ENCODE measurements at places on chromosomes 16 and 17.

GRCh38 chr16:24049113-24049512 is 207.0 kb upstream of the CACNG3 start:
- DNase-seq, result no peak

GRCh38 chr16:16144416-16144815 is 78.9 kb downstream of the ABCC6 start:
- no peak for DNase-seq

- peak; percentile 24 for DNase-seq
Measured at GRCh38 chr16:76583466-76583865, 306.3 kb downstream of the CNTNAP4 start.

DNA sequence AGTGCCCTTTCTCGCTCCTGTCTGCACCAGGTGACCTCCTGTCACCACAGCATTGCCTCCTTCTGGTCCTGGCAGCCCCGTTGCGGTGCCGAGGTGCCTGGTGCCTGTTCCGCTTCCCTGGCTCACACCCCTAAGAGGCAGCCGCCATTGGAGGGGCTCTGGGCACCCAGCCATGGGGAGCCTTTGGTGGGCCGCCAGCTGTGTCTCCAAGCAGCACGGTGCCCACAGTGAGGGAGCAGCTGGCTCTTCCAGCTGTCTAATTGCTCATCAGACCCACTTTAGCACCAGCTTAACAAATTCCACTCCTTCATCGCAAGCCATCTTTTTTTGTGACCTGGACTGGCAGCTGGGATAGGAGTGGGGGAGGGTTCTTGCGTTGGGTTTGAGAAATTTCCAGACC is 276.1 kb downstream of the SNX29 start:
- DNase-seq, result no peak

DNA sequence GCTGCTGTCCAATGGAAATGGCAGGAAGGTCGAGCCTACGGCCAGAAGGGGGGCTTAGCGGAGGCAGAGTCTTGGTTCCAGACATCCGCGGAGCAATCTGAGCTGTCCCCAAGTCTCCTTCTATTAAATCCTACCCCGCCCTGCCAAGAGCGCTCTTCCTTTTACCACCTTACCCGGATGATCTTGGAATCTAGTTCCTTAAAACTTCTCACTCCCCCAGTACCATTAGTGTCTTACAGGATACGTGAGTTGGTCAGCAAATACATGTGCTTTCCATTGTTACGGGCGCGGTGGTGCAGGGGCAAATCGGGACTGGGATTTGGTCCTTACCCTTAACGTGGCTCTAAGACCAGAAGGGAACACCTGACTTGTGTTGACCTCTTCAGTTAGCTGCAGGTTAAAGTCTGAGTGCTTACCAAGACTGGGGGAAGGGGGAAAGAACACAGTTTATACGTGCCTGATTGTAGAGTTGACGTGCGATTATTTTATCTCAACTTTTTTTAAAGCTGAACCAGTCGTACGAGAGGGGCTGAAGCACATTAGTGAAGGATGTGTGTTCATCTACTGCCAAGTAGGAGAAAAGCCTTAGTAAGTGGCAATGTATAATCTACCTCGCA is 495 bp downstream of the TXNDC17 start:
- no peak for DNase-seq

DNA sequence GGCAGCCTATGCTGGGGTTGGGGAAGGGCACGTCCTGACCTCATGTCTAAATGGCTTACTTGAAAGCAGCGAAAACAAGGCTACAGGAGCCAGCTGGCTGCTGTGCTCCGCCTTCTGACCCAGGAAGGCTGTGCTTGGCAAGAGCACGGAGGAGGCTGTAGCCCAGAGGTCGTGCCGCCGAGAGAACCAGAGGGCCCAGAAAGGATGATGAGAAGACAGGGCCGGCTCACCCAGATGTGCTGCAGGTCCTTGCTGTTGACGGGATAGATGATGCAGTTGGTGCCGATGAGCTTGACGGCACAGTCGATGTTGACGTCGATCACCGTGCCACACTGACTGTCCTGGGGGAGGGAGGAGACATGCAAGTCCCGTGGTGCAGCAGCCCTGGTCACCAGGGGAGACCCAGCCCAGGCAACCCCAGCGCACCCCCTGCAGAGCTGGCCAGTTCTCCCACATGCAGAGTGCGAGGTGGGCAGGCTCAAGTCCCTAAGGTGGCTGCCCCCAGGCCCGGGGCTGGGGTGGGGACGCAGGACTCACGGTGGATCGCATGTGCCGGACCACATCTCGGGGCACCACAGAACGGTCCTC is 20.7 kb downstream of the SPHK1 start:
- no peak for DNase-seq

DNA sequence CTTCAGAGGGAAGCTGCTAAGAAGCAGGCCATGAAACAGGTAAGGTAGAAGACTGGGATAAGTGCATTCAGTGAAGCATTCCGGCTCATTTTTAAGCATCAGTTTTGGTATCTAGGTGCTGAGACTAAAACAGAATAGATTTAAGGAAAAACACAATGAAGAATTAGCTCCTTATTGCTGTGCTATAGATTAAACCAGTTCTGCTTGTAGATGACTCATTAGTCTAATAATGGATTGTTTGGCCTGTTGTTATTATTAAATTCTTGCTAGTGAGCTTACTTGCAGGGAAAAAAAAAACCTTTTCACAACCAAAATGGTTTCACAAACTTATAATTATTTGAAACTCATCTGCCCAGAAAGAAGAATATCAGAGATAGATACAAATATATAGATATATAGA is 55.9 kb downstream of the NSRP1 start:
- no peak for DNase-seq

- no peak for DNase-seq
Measured at GRCh38 chr16:88208112-88208511, 174.6 kb upstream of the ZNF469 start.

- no peak for DNase-seq
Measured at GRCh38 chr16:57140931-57141668, 44.7 kb downstream of the PSME3IP1 start.

- DNase-seq, result no peak
Measured at GRCh38 chr16:77437859-77438258, 3.0 kb upstream of the ADAMTS18 start.

- DNase-seq, result no peak
Measured at GRCh38 chr17:54891176-54891821, 9.4 kb upstream of the TOM1L1 start.

DNA sequence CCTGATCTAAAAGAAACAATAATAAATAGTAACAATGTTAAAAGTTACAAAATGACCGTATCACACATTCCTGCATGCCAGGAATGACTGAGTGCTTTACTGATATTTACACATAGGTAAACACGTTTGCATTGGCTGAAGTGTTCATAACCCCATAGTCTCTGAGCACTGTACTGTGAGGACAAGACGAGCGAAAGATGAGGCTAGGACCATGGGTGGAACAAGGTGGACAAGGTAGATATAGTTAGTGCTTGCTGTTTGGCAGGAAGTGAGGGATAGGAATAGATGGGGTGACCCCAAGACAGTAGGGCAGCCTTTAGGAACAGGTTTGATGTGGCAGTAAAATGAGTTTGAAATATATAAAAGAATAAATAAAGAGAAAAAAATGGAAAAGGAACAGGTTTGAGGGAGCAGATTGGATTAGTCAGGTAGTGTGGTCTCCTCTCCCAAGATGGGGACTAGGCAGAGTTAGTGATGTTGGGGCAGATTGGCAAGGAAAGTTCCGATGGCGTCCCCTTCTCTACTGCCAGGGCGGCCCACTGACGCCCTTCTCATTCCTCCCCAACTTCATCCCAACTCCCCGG is 452 bp upstream of the E2F4 start:
- DNase-seq, result no peak

DNA sequence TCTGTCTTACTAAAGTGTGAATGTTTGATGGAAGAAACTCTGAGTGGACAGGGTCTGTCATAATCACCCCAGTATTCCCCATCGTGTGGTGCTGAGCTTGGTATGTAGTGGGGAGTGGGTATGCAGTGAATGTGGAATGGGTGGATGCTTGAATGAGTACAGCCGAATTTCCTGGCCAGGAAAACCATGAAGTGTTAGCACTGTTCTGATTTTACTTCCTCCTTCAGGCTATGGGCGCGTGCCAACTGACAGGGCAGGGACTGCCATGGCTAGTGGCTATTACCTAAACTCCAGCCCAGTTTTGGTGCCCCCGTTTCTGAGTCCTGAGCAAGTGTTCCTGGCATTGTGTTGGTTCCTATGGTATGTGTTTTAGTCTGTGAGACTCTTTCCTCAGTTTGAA is 48.6 kb downstream of the PRKCA start:
- peak; percentile 11 for DNase-seq

DNA sequence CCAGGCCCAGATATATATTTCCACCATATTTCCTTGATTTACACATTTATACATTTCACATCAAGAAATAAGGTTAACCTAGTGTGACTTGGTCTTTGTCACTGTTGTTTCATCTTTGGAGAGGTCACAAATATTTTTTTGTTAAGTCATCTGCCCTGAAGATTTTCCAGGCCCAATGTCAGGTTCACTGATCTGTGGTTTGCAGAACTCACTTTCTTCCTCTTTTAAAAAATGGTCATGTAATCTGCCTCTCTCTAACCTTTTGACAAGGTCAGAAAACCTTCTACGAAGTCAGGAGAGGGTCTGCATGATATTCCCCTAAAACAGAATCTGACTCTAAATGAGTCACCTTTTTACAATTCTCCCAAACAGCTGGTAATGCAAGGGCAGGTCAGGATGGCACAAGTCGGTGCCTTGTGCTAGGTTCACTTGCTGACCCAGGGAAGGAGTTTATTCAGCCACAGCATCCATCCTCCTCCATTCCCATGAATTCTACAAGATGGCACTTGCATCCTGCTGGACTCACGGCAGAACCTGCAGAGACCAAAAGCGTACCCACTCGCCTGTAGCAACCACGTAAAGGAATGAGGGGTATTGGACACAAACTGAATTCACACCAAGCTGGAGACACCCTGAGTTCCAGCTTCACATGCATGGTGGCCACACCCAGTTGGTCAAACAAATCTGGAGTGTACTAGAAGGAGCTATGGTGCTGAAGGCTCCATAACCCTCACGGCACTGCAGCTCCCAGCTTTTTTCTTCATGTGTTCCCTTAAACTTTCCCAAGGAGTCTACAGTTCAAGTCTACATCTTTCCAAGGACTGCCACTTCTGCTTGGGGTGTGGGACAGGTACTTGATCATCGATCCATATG is 1.6 kb upstream of the KIAA0513 start:
- DNase-seq, result no peak

- no peak for DNase-seq
Measured at GRCh38 chr17:53516636-53517035, 306.1 kb upstream of the KIF2B start.

- DNase-seq, result no peak
Measured at GRCh38 chr16:26118575-26118974, 426.8 kb downstream of the HS3ST4 start.

- no peak for DNase-seq
Measured at GRCh38 chr16:66220702-66221101, 145.8 kb upstream of the CDH5 start.

- DNase-seq, result no peak
Measured at GRCh38 chr16:81275064-81275532, 36.6 kb downstream of the BCO1 start.

DNA sequence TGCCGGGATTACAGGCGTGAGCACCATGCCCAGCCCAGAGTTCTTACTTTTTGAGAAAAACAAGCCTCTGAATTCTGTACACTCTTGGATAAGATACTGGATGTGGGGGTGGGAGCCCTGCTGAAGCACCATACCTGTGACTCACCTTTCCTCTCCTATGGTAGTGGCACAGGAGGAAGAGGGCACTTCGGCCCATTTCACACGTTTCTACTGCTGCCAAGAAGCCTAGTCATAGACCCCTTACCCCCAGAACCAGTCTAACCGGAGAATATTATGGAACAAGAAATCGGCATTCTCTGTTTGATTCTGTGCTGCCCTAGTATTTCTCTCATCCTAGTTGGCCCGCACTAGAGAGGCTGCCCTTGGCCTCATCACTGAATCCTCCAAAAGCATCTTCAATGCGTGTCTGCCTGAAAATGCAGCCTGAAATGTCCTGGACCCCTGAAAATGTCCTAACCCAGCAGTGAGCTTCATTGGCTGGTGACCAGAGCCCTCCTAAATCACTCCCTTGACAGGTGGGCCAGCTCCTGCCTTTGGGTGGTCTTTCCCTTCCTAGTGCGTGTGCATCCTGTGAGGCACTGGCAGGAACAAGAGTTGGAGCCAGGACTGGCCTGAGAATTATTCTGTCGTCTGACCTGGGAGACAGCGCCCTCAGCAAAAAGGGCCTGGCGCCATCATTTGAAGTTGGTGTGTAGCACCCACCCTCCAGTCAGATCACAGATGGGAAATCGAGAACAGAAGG is 37.9 kb downstream of the NDEL1 start:
- DNase-seq, result no peak

DNA sequence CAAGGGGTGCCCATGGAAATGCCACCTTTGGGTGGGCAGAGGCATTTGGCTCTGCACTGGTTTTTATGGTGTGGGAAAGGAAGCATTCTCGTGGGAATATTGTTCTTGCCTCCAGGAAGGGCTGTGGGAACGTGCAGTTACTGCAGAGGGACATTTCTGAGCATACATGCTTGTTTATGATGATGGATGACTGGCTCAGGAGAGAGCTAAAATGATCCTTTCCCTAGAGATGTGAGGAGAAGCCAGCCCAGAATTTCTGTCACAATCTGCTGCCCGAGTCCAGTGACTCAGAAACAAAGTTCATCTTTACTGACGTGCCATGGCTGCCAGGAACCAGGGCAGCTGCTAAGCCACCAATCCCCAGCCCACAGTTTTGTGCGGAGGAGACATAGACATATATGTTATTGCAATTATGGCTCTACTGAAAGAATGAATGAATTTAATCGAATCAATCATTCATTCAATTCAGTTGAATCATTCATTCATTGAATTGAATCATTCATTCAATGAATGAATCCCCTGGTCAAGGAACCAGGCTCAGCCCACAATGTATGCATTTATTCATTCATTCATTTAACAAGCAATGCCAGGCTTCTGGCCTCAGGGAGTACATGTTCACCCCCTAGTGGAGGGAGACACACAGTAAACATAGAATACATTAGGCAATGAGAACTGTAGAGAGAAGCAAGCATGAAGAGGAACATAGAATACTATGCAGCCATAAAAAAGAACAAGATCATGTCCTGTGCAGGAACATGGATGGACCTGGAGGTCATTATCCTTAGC is 414.4 kb upstream of the HSBP1 start:
- DNase-seq, result no peak

DNA sequence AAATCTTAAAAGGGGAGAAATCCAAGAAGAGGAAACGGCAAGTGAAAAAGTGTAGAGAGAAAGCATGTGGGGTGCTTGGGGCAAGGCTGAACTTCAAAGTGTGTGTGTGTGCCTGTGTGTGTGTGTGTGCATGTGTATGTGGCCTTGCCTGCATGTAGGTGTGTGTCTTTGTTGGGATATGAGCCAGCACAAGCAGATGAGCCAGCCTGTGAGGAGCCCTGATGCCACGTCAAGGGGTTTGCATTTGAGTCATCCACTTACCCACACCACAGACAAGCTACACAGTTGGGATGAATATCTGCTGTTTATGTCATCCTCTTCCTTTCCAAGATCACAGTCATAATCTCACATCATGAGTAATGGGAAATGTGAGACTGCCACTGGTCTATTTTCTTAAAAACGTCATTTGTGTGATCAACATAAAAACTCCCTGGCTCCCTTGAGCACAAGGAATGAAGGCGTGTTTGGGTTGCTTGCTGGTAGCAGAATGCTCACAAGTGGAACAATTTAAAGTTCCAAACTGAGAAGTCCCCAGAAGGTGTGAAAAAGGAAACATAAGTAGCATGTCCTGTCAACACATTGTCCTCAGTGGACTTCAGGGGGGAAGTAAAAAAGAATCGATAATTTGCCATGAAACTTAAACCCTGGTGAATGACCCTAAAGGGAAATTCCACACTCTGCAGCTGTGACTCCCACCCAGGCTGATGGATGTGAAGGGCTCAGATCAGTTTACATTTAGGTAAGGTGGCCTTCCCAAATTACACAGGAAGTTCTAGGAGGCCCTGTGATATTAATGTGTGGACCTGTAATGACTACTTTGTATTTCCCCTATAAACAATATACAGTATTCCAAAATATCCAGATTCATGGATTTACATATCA is 14.7 kb downstream of the KCTD19 start:
- no peak for DNase-seq

All from anterior cingulate cortex (tissue), 58 donors.